Aorta (tissue), 5 donors: ENCODE measurements at places on chromosomes 6 and 20. TPM values are rescaled to one million over a fixed set of nuclear protein-coding genes. Genes with fewer than 3 reads are reported as not detected.

TRDN gene
- not detected for polyA plus RNA-seq

AHI1 gene
- polyA plus RNA-seq: 28.8 TPM

MYO6 gene
- polyA plus RNA-seq: 11.6 TPM

SCUBE3 gene
- 50.9 TPM for polyA plus RNA-seq

RIMS1 gene
- under 0.01 TPM for polyA plus RNA-seq

MUC22 gene
- not detected for polyA plus RNA-seq

AFG1L gene
- polyA plus RNA-seq: 9.8 TPM

MAP7 gene
- 5.3 TPM for polyA plus RNA-seq

EYA2 gene
- 1.2 TPM for polyA plus RNA-seq

SRSF12 gene
- polyA plus RNA-seq: 0.38 TPM
